ENCODE measurements at places on chromosomes 12 and 14. TPM values are rescaled to one million over a fixed set of nuclear protein-coding genes. Genes with fewer than 3 reads are reported as not detected.

DAO gene
- total RNA-seq: 0.90 TPM

GRCh38 chr14:24172871-24173281 is 996 bp downstream of the REC8 start:
- no peaks in the 10 kb centered on the region for H3K27me3 ChIP-seq
- H3K36me3 ChIP-seq: peaks cover 2% of the 10 kb centered on the region
- DNase-seq: no peak
- H3K27ac ChIP-seq: peak overlapping the region; percentile 71
- peaks cover 5% of the 10 kb centered on the region for H3K4me1 ChIP-seq

EML5 gene
- total RNA-seq: 1.4 TPM

DENND5B gene
- 24.9 TPM for total RNA-seq

- no peak for DNase-seq
- no peak overlapping the region for H3K27ac ChIP-seq
- no peaks in the 10 kb centered on the region for H3K36me3 ChIP-seq
- no peak overlapping the region for H3K4me3 ChIP-seq
- no peaks in the 10 kb centered on the region for H3K27me3 ChIP-seq
Observed at GRCh38 chr14:75917946-75918335, 63.9 kb downstream of the TGFB3 start.

DNA sequence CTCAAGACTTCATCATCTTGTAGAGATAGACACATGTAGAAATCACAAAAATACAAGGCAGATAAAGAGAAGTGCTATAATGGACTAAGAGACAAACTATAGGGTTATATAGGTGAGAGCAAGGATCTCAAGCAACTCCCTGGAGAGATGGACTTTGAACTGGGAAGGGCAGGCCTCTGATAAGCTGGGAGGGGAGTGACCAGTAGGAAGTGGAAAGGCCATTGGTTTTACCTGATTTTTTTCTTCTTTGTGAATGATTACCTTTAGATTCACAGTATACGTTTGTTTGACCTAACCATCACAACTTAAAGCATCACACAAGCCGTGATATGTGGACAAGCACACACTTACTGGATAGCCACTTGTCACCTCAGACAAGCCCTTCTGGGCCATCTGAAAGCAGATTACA is 5.2 kb upstream of the TEP1 start:
- DNase-seq: peak; percentile 74
- H3K4me3 ChIP-seq: no peak overlapping the region
- no peaks in the 10 kb centered on the region for H3K27me3 ChIP-seq
- peaks cover 17% of the 10 kb centered on the region for H3K4me1 ChIP-seq
- H3K27ac ChIP-seq: peak overlapping the region; percentile 93

MFAP5 gene
- total RNA-seq: 1.9 TPM

GRCh38 chr14:64654246-64654900 is 49.9 kb upstream of the PLEKHG3 start:
- DNase-seq: peak; percentile 52
- peaks cover 9% of the 10 kb centered on the region for H3K4me1 ChIP-seq
- no peaks in the 10 kb centered on the region for H3K27me3 ChIP-seq
- H3K36me3 ChIP-seq: no peaks in the 10 kb centered on the region
- H3K4me3 ChIP-seq: no peak overlapping the region

DNA sequence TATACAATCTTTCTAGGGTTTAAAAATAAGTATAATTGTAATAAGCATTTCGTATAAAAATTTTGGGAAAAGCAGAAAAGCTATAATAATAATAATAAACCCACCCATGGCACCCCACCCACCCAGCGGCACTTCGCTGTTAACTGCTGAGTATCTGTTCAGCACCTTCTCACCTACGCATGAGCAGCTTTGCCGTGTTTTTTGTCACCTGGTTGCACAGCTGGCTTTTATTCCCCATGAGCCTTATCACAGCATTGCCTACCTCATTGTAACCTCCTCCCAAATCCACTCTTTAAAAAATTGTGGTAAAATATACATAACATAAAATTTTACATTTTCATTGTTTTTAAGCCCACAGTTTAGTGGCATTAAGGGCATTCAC is 34.7 kb downstream of the CYP46A1 start:
- H3K4me3 ChIP-seq: no peak overlapping the region
- no peaks in the 10 kb centered on the region for H3K4me1 ChIP-seq
- no peak for DNase-seq

DNA sequence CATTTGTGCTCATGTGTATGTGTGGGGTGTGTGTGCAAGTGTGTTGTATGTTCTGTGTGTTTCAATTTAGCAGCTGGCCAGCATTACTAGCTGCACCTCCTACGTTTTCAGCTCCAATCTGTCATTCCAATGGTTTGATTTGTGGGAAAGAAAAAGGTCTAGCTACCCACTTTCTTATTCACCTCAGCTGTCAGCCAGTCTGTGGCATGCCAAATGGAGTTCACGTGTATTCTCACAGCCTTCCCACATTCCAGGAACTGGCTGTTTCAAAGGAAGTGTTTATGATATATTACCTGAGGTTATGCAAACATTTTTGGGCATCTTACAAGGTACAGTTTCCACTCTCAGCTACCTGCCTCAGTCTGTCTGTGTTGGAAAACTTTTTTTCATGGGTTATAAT is 220.2 kb upstream of the CPNE8 start:
- H3K36me3 ChIP-seq: no peaks in the 10 kb centered on the region
- no peak overlapping the region for H3K4me3 ChIP-seq
- H3K27me3 ChIP-seq: no peaks in the 10 kb centered on the region
- DNase-seq: no peak

DNA sequence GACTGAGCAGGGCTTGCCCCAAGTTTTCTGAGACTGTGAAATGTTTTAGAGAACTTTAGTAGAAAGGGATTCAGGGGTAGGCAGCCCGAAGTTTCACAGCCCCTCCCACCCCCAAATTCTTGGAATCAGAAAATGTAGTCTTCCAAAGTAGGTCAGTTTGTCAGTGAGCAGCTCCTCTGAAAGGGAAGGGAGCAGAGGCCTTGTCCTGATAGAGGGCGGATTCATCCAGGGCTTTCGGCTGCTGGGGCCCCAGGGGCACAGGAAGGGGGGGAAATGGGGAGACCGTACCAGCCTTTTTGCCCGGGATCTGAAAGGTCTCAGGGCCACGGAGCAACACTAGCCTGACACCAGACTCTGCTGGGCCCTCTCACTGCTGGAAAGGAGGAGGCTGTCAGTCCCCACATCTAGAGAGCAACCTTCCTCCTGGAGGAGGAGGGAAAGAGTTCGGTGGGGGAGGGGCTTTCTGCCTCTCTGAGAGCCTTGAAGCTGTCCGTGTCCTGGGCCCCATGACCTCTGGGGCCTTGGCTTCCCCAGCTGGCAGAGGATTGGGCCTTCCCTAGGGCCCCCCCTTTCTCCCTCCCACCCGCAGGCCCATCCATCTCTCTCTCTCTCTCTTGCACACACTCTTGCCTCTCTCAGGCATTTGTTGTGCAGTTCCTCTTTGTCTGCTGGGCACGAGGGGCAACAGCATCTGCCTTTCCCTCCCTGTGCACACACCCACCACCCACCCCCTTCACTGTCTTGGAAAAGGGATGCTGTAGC is at the start of gene IKZF4:
Gene IKZF4 (plus strand): TSS at position 621 of the 762 bp plus-strand sequence. CDS start 451 bp downstream, outside the sequence.
- no peaks in the 10 kb centered on the region for H3K27me3 ChIP-seq
- DNase-seq: peak; percentile 79
- H3K4me3 ChIP-seq: peak within 1 kb of the TSS; percentile 21

DNA sequence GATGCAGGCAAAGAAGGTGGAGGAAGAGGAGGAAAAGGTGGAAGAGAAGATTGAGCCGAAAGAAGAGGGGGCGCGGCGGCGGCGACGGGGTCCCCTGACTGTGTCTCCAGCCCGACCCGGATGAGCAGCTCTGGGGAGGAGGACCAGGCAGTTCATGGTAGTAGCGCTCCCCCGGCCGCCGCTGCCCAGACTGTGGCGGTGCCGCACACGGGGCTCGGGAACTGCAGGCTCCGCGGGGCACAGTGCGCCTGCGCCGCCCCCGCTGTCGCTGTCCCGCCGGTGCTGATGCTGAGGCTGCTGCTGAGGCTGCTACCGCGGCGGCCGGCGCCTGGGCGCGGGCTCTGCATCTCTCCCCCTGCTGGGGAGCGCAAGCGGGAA is at the start of gene KCNH5:
Gene KCNH5 (minus strand): TSS at position 225 of the 378 bp plus-strand sequence. CDS start 272 bp downstream, outside the sequence.
- peaks cover 78% of the 10 kb centered on the region for H3K27me3 ChIP-seq
- peak within 1 kb of the TSS; percentile 17 for H3K4me3 ChIP-seq
- H3K36me3 ChIP-seq: no peaks in the 10 kb centered on the region
- H3K4me1 ChIP-seq: no peaks in the 10 kb centered on the region
- DNase-seq: peak; percentile 91
- H3K27ac ChIP-seq: no peak within 1 kb of the TSS

GRCh38 chr14:51776102-51776894 is 84.1 kb upstream of the GNG2 start:
- H3K36me3 ChIP-seq: no peaks in the 10 kb centered on the region
- DNase-seq: peak; percentile 73
- H3K4me3 ChIP-seq: no peak overlapping the region
- H3K4me1 ChIP-seq: no peaks in the 10 kb centered on the region

- H3K36me3 ChIP-seq: no peaks in the 10 kb centered on the region
- peak; percentile 32 for DNase-seq
- H3K27me3 ChIP-seq: no peaks in the 10 kb centered on the region
- peak overlapping the region; percentile 73 for H3K27ac ChIP-seq
Observed at GRCh38 chr12:118357257-118358007, 15.3 kb downstream of the TAOK3 start.

Data from hepatocyte (in vitro differentiated cells).